ENCODE measurements at places on chromosomes 1 and 21.

GRCh38 chr1:109283748-109284600 lies 1.0 kb upstream of the PSRC1 start:
- no peak for DNase-seq

GRCh38 chr1:202892501-202892900 lies 3.6 kb upstream of the RABIF start:
- no peak for DNase-seq

DNA sequence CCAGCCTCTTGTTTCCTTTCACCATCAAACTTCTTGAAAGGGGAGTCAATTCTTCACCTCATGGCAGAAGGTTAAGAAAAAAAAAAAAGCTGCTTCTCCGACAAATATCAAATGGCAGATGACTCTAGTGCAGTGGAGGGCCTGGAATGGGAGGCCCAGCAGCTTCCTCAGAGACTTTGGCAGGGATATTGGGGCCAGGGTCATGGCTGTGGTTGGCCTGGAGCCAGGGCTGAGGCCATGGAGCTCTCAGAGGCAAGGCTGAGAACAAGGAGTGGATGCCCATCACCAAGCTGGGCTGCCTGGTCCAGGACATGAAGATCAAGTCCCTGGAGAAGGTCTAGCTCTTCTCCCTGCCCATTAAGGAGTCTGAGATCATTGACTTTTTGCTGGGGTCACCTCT lies 18.7 kb downstream of the MTF1 start:
- no peak for DNase-seq

DNA sequence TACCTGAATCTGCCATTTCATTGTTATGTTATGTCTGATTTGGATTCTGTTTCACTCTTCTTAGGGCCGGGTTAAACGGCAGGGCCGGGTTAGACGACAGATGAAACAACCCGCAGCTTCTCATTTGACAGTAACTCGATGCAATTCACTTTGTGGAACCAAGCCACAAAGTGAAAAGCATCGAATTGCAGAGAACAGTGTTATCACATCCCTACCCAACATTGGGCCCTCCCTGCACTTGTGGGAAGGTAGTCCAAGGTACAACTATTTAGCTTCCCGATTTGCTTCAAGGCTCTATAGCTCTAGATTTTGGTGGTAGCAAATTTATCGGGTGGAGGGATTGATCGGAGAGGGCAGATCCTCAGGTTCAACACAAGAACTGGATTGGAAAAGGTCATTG lies 17.0 kb downstream of the SON start:
- no peak for DNase-seq

DNA sequence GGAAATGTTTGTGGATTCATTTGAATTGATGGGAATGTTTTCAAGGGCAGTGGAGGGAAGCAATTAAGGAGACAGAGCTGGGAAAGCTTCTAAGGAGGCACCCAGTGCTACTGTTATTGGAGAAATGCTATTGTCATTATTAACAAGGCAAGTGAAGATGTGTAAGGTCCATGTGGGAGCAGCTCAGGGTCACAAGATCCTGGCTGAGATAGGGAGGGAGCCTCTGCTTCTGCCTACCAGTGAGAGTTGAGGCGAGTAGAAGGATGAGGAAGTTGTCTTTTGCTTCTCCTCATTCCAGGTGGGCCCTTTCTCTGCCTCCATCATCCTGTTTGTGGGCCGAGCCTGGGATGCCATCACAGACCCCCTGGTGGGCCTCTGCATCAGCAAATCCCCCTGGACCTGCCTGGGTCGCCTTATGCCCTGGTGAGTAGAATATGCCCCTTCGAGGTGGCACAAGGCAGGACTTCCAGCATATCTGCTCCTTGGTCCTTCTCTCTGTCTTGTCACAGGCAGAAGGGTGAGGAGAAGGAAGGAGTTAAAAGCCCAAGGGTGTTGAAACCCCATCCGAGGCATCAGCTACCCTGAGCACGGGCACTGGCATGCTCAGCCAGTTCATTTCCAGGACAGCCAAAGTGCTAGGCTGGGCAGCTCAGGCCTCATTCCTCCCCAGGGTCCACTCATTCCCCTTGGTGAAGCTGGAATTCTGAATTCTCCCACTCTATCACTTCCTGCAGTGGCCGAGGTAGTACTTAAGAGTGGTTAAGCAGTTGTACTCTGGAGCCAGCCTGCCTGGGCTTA lies 3.7 kb downstream of the MFSD2A start:
- no peak for DNase-seq

Measured in epithelial cell of proximal tubule (primary cell).